ENCODE measurements at places on chromosomes 3 and 15.
A peak's percentile ranks its signal among the peaks of the same experiment; 100 is the strongest.

GRCh38 chr15:77053709-77054108, 17.2 kb downstream of the TSPAN3 start:
- no peak for DNase-seq

DNA sequence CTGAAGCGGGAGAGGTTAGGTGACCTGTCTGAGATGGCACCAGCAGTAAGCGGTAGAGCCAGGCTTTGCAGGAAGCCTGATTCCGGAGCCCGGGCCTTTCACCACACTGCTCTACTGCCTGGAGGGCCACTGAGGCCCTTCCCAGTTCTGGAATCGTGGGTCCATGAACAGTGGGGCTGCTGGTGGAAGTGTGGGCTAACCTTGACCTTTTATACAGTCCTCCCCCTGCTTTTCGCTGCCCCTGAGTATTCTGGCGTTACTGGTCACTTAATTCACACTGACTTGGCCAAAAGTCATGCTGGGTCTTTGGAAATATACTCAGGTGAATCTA, 2.6 kb upstream of the ABTB1 start:
- DNase-seq = no peak

DNA sequence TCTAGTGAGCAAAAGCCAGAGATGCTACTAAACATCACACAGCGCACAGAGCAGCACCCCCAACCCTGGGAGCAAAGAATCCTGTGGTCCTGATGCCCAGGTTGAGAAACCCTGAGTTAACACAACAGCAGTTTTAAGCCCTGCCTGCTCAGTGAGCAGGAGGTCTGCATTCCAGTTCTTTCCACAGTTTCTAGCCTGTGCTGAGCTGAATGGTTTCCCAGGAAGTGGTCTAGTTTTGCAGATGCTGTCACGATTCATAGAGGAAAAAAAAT, 171.1 kb upstream of the PROK2 start:
- no peak for DNase-seq

GRCh38 chr15:42691770-42692169, 45.2 kb downstream of the CDAN1 start:
- no peak for DNase-seq

DNA sequence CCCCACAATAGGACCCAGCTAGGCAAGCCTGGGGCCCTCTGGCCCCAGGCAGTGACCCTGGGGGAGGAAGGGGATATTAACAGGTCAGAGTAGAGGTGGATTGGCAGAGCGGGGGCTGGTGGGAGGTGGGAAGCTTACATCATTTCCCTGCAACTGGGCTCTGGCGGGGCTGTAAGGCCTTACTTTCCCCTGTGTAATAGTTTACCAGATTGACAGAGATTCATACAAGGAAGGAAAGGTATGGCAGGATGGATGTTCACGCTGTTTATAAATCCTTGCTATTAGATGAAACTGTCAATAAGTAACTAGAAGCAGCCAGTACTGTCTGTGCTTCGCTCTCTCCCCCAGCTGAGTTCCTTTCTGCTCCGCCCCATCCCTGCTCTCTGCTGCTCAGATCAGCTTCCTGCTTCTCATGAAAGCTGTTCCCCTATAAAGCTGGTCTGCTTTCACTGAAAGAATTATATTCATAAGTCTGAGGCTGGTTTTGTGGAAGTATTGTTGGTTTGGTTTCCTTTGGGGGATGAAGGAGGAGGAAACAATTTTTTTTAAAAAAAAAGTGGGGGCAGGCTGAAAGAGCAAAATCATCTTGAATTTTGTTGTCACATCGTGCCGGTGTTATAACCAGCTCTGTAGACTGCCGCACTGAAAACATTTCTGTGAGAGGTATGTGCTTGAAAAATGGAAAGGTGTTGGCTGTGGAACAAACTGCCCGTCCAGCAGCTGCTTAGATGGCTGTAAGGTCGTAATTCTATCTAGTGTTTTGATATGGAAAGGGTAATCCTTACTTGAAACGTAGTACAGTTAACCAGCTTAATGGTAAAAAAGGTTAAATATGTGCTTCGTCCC, 76.4 kb downstream of the BBX start:
- DNase-seq = peak; percentile 18

- DNase-seq = no peak
These were observed 190.8 kb downstream of the FHIT start for GRCh38 chr3:61060411-61060861.

GRCh38 chr3:126960604-126960995, 22.3 kb upstream of the PLXNA1 start:
- no peak for DNase-seq

DNA sequence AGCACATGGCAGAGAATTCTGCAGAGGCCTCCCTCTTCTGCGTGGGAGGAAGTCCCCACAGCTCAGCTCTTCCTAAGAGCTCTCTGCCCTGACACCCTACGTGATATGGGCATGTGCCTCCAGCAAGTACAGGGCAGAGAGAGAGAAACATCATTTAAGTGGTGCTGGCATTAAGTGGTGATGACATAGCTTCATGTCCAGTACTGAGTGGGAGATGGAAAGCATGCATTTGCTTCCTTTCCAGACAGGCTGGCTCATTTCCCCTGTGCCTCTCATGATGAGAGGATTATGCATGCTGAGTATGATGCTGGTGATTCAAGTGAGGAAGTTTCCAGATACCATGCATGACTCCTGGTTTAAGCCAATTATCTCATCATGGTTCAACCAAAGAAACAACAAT, 26.9 kb downstream of the BFSP2 start:
- DNase-seq = no peak
